CD4-positive, alpha-beta T cell treated with Interleukin-2 at 100 ng/mL for 4 hours (primary cell): ENCODE measurements at places on chromosomes 3 and 15.
A peak's percentile ranks its signal among the peaks of the same experiment; 100 is the strongest.

DNA sequence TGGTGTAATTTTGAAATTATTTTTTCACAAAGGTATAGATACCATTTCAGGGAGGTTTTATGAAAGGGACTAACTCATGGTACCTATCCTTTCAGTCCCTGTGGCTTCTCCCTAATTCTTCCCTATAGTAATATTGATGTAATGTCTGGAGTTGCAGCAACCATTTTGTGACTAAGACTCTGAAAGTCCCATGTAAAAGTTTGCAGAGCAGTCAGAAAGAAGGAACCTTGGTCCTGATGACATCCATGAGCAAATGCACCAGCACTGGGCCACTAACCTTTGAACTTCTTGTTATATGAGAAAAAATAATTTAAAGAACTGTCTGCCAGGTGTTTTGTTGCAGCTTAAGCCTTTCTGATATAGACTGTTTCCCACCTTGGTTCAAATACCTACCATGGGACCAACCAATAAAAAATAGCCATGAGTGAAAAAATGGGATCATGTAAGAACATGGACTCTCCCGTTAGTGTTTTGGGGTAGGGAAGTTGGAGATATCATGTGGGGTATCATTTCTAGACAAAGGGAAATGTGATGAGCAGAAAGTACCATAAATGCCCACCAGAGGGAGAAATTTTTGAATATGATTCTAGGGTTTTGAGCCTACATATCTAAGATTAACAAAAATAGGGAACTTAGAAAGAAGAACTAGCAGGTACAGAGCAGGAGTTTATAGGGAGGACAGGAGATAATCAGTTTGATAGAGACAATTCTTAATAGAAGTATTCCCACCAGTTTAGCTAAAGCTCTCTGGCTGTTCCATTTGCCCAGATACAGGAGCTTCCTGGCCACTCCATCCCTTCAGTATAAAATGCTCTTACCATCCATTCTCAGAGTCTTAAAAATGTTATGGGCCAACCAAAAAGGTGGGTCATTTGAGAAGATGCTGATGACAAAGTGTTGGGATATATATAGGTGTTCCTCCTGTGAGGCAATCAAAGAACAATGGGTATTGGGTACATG is 3.4 kb upstream of the CPOX start:
- DNase-seq, result peak; percentile 61

GRCh38 chr3:156216216-156216615 is 95.8 kb downstream of the KCNAB1 start:
- no peak for DNase-seq

DNA sequence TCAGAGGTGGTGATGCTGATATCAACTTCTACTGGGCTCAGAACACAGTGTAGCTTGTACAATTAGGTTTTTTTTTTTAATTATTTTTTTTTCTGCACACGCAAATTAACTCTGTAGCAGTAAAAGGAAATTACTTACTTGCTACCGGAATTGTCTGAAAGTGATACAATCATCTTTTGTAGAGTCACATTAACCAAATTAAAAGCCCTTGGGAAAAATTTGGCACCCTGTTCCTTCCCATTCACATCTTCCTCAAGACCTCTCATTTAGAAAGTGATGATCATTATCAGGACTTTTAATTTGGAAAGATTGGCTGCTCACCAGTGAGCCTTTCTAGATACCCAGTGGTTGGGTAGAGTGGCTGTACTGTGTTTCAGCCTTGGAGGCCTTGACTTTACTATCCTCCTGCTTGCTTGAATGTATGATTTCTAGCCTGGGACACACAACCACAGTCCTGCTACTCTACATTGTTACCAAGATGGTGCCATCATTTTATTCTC is 158.3 kb downstream of the ECT2 start:
- DNase-seq, result no peak

DNA sequence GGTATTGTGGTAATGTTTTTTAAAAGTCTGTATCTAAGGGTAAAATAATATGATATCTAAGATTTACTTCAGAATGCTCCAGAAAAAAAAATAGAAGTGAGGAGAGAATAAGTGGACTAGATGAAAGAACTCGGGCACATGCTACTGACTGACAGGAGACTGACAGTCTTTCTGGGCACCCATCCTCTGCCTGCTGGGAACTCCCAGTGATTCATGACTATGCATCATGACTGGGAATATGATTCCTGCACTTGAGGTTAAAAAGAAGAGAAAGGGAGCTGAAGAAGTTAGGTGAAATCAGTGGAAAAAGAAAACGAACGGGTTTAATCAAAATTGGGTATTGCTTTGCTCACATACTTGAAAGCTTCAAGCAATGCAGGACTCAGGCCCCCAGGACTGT is 35.7 kb upstream of the SPSB4 start:
- no peak for DNase-seq

DNA sequence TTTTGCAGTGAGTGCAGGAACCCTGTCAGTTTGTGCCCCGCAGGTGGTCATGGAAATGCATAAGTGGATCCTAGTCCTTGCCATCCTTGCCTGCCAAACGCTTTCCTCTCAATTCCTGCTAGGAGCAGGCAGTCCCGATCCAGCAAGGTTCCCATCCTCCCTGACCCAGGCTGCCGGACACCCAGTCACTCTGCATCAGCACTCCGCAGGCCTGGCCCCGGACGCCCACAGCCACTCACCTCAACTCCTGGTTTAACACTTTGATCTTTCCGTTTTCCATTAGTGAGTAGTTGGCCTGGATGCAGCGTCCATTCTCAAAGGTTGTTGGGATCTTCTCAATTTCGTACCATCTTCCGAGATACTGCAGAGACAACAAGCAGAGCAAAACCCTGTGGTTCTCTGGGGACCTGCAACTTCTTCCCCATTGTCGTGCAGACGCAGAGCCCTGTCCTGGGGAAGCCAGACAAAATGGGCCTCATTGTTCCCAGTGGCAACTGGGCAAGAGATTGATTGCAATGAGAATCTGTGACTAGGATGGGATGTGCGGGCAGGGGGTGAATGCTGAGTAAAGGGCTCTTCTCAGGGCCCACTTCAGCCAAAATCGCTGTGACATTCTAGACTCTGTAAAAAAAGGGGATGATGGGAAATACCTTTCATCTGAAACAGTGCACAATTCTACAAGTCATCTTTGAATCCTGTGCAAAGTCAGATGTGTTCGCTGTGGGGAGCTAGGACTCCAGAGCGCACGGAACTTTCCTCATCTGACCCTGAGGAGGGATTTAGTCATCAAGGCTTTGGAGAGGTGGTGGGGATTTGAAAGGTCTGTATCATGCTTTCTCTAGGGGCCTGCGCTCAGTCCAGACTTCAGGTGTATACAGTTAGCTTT is 9.9 kb downstream of the APOD start:
- DNase-seq, result no peak

DNA sequence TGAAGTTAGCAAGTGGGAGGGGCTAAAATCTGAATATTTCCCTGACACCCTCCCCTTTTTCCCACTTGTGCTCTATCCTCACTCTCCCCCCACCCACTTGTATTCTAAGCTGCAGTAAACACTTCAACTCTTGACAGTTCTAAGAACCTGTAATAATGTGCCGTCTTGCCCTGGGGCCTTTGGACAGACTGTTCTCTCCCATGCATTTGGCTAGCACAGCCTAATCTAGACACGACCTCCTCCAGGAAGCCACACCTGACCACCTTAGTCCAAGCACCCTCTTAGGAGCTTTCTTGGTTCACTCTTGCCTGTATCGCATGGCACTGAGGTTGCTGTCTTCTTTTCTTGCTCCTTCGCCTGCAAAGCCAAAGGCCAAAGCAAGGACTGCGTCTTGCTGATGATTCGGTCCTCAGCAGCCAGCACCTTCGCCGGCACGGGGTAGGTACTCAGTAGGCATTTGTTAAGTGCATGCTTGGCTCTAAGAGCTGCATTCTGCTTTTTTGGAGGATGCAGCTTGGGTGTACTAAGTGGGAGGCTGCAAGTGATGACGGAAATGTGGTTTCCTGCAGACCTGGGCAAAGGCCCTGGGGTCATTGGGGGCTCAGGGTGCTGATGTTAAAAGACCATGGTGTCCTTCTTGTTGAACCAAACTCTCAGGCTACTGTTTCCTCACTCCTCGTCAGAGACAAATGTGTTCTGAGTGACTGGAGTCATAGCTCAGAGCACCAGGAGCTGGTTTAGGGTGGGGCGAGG is 2.0 kb upstream of the ZNF710 start:
- DNase-seq, result no peak

GRCh38 chr15:77568973-77569728 is 63.6 kb downstream of the LINGO1 start:
- DNase-seq, result no peak

- DNase-seq, result no peak
Measured at GRCh38 chr3:123050666-123051065, 16.2 kb upstream of the PDIA5 start.

GRCh38 chr3:143594206-143594605 is 254.1 kb downstream of the SLC9A9 start:
- no peak for DNase-seq

DNA sequence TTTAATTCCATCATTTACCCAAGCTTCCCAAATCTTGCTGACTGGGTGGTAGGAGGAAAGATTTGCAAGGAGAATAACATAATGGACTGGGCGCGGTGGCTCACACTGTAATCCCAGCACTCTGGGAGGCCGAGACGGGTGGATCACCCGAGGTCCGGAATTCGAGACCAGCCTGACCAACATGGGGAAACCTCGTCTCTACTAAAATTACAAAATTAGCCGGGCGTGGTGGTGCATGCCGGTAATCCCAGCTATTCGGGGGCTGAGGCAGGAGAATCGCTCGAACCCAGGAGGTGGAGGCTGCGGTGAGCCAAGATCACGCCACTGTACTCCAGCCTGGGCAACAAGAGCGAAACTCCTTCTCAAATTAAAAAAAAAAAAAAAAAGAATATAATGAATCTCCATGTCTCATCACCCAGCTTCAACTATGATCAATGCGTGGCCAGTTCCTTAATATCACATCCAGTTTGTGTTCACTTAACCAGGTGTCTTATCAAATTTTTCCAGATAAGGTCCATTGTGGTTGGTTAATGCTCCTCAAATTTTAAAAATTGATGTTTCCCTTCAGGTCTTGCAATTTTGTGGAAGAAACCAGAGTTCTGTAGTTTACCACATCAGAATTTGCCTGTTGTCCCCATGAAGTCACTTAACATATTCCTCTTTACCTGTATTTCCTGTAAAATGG is 1.3 kb upstream of the ABCF3 start:
- no peak for DNase-seq

GRCh38 chr3:59908280-59908679 is 858.5 kb upstream of the CFAP20DC start:
- no peak for DNase-seq

GRCh38 chr3:24968036-24968435 is 460.0 kb upstream of the RARB start:
- no peak for DNase-seq

- no peak for DNase-seq
Measured at GRCh38 chr15:63922261-63922904, 88.6 kb upstream of the HERC1 start.

GRCh38 chr3:60886518-60886917 is 364.7 kb downstream of the FHIT start:
- DNase-seq, result no peak

- no peak for DNase-seq
Measured at GRCh38 chr3:57816471-57817095, 60.5 kb downstream of the SLMAP start.

- no peak for DNase-seq
Measured at GRCh38 chr15:101373577-101373976, 78.5 kb upstream of the SNRPA1 start.

DNA sequence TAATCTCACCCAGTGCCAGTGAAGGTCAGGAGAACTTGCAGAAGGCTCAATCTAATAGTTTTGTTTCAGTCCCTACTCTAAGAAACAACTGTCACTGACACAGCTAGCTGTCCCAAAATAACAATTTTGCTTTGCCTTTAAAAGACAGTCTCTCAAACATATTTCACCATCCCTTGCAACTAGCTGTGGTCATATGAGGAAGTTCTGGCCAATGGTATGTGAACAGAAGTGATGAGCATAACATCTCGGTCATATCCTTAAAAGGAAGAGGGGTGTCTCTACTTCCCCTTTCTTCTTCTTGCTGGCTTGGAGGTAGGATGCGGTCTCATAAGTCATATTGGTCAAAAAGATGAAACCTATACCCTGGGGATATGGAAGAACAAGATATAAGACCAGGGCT is 198.1 kb downstream of the NEK10 start:
- DNase-seq, result no peak

- no peak for DNase-seq
Measured at GRCh38 chr3:31198890-31199289, 304.4 kb upstream of the GADL1 start.

DNA sequence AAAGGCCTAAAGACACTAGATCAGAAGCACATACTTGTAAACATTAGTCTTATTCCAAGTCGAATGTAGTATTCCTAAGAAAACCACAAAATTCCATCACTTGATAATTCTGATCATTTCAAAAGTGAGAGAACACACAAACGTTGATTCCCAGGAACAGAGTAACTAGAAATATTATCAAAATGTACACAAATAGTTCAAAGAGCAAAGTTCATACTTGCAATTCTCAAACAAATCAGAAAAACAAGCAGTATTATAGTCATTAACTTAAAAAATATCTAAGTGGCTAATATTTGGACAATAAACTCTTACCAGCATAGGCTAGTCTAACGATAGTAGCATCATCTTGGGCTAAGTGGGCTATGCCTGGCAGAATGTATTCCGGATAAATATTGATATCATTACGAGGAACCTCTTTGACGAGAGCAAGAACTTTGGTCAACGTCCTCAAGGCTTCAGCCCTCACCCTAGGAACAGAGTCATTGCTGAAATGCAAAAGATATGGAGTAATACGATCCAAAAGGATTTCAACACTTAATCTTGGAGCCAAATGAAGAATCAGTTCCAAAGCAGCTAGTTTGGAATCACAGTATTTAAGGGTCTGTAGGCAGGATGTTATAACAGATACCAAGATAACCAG is 13.3 kb downstream of the PIK3R4 start:
- no peak for DNase-seq

DNA sequence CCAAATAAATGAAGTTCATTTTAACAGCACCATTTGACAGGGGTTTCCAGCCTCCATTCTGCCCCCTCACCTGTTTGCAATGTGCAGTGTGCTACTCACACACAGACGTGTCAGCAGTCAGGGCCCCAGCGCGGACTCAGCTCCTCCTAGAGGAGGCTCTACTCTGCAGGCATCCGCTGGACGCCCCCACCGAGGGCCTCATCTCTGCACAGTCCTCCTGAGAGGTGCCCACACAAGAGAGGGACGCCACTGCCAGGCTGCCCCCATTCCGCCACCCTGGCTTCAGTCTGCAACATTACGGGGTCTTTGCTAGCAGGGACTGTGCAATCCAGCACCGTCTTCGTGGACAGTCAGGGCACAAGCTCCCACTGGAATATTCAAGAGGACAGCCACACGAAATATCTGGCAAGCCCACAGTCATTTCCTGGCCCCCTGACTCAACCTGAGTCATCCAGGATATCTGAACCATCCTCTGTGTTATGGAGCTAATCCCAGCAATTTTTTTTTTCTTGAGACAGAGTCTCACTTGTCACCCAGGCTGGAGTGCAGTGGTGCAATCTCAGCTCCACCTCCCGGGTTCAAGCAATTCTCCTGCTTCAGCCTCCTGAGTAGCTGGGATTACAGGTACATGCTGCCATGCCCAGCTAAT is 255.0 kb downstream of the OCA2 start:
- no peak for DNase-seq

- no peak for DNase-seq
Measured at GRCh38 chr3:41525303-41526064, 326.2 kb downstream of the CTNNB1 start.
